ENCODE measurements at places on chromosomes 2 and 18.

- DNase-seq: no peak
Observed at GRCh38 chr2:121372082-121372481, 87.1 kb upstream of the TFCP2L1 start.

- DNase-seq: no peak
Observed at GRCh38 chr2:171655586-171655985, 31.7 kb upstream of the DYNC1I2 start.

DNA sequence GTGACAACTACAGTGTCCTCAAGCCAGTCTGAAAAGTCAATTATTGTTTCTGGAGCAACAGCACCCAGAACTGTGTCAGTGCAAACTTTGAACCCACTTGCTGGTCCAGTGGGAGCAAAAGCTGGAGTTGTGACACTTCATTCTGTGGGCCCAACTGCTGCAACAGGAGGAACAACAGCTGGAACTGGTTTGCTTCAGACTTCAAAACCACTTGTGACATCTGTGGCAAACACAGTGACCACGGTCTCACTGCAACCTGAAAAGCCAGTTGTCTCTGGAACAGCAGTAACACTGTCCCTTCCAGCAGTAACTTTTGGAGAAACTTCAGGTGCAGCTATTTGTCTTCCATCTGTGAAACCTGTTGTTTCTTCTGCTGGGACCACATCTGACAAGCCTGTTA, 59.8 kb downstream of the TAF4B start:
- DNase-seq: no peak

GRCh38 chr2:11050565-11050964, 104.7 kb upstream of the SLC66A3 start:
- DNase-seq: no peak

GRCh38 chr18:46051731-46052461, 20.2 kb downstream of the PSTPIP2 start:
- no peak for DNase-seq

DNA sequence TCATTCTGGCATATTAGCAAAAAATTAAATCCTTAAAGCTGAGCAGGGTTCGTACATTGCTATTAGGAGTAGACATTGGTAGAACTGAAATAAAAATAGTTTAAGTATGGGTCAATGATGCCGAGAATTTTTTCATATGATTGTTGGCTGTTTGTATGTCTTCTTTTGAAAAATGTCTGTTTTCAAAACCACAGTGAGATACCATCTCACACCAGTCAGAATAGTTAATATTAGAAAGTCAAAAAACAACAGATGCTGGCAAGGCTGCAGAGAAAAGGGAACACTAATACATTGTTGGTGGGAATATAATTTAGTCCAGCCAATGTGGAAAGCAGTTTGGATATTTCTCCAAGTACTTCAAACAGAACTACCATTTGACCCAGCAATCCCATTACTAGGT, 410.8 kb upstream of the TRIB2 start:
- no peak for DNase-seq

GRCh38 chr2:118464546-118465265, 376.4 kb downstream of the INSIG2 start:
- no peak for DNase-seq

DNA sequence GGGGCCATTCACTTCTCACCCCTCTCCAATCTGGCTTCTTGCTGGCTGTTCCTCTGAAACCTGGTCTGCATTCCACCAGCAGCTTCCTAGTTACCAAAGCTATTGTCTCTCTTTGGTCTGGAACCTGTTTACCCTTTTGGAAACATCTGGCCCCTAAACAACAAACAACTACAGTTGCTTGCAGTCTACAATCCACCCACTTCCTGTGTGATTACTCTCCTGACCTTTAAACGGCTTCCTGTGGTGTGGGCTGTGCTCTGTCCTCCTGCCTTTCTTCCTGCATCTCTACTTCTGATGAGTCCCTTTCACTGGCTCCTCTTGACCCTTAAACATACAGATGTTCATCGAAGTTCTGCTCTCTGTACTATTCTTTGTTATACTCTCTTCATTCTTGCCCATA, 303.8 kb downstream of the TDRD15 start:
- DNase-seq: no peak

DNA sequence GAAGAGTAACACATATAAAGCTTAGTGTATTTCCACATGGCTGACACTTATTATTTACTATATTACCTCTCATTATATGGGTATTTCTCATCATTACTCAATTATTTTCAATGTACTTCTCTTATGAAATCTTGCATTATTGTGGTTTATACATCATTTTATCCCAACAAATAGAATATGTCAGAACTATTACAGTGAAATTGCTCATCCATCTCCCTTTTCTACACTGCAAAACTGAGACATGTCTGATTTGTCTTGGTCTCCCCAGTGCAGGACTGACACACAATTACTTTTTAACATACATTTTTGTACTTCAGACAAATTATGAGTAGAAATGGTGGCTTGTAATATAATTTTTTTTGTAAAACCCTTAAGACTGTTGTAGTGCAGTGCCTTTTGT, 600.9 kb downstream of the PLCL1 start:
- DNase-seq: no peak

DNA sequence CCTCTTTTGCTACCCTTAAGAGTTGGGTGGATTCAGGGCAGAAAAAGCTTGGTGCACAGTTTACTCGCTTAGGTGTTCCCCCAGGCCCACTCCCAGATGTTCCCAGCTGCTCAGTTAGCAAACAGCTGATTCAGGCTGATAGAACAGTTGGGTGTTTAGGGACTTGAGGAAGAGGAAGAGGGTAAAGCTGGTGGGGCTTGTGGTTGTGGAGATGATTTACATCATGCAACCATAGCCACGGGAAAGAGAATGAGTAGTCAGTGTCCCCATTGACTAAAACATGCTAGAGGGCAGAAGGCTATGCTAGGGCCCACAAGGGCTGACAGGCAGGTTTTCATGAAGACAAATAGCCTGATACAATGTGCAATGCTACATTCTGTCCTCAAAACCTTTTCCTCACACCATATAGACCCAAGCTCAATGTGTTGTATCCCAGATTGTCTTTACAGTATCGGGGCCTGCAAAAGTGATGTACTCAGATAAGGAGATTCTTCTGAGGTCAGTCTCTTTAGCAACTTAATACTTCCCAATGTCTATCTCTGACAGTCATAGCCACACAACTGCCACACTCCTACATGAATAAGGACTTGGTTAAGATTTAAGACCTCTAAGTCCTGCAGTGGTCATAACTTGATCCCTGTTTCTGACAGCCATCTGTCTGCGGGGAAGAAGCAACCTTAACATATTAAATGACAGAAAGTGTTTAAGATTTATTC, 15.6 kb downstream of the COLEC12 start:
- DNase-seq: no peak

GRCh38 chr2:9837451-9837850, 5.8 kb upstream of the TAF1B start:
- no peak for DNase-seq

GRCh38 chr18:25066516-25066915, 285.4 kb downstream of the ZNF521 start:
- DNase-seq: no peak

DNA sequence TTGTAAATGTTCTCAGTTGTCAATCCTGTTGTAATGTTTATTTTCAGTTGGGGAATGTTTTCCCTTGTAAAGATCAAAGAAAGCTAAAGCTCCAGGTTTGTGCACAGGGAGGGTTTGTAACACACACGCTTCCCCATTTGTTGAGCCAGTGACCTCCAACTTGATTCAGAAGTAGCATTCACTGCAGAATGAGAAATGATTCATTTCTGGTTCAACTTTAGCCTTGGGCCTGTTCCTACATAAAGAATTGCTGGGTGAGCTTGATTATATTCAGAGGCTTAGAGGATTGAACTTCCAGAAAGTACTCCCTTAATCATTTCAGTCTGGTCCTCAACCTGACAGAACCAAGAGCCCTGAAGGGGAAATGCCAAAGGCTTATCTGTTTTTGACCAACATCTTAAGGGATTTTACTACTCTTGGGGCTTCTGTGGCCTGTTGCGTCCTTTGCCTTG, 70.6 kb upstream of the CAVIN2 start:
- no peak for DNase-seq

- no peak for DNase-seq
Observed at GRCh38 chr2:67669766-67670165, 272.6 kb downstream of the ETAA1 start.

DNA sequence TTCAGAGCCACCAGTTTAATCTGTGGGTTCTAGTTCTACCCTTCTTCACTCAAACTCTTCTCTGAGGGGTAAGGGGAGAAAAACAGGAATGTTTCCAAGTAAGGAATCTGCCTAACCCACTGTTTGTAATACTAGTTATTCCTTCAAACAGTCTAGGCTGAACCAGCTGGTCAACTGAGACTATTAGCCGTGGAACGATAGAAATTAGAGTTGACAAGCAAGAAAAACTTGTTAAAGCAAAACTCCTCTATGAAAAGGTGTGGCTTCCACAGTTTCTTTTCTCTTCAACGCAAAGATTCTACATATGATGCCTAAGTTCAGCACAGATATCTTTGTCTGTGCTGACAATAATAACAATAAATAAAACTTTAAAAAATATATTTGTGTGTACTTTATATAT, 11.5 kb downstream of the PAIP2B start:
- no peak for DNase-seq

DNA sequence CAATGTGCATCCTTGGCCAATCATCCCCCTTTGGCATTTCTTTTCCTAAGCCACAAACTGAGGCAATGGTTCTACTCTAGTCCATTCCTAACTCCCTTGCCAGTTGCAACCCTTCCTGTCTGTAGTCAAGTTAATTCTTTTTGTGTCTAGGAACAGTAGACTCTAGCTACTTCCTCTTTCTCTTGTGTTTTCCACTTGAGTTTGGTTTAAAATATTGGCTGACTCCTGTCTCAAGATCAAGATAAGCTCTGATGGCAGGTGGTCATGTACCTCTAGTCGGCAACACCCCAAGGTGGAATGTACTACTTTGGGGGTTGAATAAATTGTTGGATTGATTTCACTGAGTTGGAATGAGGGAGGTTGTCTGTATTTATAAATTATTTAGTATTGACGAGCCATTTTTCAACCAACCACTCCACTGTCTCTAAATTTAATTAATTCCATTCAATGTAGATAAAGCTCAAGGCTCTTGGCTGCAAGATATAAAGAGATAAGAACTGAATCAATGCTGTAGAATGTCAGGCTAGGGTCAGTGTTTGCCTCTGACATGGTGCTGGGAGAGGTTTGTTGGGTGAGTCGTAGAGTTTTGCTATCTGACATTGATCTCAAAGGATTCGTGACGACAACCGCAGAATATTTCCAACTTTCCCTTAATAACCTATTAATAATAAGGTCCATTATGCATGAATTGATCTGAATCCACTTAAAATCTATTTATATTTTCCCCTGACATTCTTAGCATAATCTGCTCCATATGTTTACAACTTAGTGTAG, 188.7 kb upstream of the APCDD1 start:
- no peak for DNase-seq

DNA sequence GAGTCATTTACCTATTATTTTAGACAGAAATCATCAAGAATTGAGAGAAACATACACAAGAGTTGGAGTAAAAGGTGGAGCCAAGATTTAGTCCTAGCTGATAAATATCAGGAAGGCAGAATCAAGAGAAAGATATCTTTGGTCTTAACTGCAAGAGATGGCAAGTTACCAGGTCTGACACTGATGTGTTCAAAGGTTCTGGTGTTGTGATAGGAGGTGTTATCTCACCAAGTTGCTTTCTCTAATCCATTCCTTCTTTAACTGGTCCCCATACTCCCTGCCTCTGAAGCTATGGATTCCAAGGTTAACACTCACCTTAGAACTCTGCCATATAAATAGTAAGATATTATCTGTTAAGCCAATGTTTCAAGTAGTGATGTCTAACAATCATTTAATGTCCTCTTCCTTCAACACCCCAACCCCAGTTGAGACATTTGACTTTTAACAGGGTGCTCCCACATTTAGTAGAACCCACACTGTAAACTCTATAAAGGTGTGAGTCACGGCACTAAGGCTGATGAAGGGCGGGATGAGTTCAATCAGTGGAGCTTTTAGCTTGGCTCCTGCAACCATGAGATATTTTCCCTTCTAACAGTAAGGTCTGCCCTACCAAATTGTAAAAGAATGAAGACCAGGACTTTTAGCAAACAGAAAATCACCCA, 333.7 kb downstream of the RND3 start:
- no peak for DNase-seq

- DNase-seq: no peak
Observed at GRCh38 chr18:58601468-58602266, 27.2 kb downstream of the ALPK2 start.

GRCh38 chr2:159960414-159960813, 102.0 kb downstream of the PLA2R1 start:
- no peak for DNase-seq

- no peak for DNase-seq
Observed at GRCh38 chr2:9535177-9535576, 20.5 kb downstream of the ADAM17 start.

GRCh38 chr2:241376808-241377207, 20.7 kb downstream of the FARP2 start:
- DNase-seq: no peak

DNA sequence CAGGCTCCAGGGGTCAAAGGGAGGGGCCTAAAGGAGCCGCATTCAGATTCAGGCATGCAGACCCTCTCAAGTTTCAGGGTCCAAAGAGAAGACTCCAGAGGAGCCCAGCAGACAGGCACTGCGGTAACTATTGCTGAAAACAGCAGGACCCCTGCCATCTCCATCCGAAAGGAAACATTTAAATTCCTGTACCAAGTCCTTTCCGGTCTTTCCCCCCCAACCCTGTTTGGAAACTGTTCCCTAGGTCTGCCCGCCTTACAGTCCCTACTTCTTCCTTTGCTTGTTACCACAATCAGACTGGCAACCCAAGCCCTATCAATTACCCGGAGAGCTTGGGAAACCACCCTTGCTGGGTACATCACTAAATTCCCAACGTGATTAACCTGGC, 82.0 kb downstream of the DNMT3A start:
- no peak for DNase-seq

GRCh38 chr2:20143263-20143662, 81.7 kb downstream of the SDC1 start:
- no peak for DNase-seq

DNA sequence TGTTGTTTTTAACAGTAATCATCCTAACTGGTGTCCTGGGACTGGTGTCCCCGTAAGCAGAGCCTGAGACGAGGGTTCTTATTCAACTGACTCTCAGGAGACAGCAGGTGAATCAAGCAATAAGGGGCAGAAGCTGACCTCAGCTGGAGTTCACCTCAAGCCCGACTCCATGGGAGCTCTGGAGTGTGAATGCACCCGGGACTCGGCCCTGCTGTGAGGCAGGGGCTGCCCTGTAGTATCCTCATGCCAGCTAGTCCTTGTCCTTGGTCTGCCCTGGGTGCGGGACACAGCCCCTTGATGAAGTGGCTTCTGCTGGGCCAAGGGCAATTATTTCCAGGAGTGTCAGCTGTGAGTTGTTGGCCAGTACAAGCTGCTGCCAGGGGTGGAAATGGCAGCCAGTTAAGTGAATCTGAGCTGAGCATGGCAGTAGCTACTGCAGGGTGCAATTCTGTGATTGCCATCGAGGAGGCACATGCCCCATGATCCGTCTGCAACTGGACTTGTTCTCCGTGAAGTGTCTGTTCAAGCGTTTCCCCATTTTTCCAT, 54.9 kb upstream of the OTOS start:
- DNase-seq: no peak

Measured in NCI-H510A (cell line).